ENCODE measurements at places on chromosomes 2 and 18.

DNA sequence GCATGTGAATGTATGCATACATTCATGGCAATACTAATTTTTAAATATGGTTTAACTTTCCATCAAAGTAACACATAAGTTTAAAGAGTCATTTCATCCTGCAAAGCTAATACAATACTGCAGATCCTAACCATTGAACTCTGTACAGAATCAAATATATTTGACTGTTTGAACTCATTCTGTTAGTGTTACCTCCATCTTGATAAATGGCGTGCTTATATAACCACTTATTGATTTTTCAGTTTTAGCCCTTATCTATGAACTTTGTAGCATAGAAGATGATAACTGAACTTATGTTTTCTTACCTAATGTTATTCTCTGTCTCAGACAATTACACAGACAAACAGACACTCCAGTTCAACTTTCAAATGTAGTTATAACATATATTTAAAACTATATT, 731.0 kb upstream of the LRATD1 start:
- DNase-seq: no peak

DNA sequence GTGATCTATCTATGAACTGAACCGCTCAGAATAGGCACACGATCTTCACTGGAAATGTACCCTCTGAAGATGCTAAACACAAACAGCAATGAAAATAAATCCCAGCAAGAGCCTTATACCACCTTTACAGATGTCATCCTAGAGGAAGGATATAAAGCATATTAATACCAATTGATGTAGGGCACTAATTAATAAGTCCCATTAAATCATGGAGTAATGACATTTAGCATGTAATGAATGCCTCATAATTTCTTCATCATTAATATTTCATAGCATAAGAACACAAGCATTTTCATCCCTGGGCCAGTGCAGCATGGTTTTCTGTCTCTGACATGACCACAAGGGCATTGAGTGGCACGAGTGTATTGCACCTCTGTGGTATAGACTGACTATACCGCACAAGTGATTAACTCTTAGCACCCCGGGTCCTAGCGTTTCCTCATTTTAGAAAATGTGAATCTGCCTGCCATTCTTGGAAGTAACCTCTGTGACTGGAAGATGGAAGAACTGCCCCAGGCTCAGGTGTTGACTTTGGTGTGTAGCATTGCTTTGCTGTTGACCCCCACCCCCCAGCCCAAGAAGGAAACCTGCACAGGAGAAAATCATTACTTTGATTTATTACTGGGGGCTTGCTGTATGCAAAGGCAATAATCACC, 1.4 kb upstream of the TMEM178A start:
- no peak for DNase-seq

DNA sequence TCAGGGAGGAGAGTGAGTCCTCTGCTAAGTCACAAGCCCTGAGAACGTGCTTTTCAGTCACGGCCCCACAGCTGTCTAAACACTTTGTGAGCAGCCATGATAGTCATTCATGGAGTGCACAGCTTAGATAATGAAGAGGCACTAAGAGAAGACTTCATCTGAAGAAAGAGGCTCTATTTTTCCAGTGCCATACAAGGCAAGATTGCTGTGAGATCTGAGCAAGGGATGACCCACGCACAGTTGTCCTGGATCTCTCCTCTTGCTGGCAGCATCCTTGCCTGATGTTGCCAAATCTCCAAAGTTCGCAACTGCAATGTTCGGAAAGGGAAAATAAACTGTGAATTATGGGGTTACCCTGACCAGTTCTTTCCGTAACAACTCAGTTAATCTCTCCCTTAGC, 418.7 kb downstream of the MEIS1 start:
- no peak for DNase-seq

DNA sequence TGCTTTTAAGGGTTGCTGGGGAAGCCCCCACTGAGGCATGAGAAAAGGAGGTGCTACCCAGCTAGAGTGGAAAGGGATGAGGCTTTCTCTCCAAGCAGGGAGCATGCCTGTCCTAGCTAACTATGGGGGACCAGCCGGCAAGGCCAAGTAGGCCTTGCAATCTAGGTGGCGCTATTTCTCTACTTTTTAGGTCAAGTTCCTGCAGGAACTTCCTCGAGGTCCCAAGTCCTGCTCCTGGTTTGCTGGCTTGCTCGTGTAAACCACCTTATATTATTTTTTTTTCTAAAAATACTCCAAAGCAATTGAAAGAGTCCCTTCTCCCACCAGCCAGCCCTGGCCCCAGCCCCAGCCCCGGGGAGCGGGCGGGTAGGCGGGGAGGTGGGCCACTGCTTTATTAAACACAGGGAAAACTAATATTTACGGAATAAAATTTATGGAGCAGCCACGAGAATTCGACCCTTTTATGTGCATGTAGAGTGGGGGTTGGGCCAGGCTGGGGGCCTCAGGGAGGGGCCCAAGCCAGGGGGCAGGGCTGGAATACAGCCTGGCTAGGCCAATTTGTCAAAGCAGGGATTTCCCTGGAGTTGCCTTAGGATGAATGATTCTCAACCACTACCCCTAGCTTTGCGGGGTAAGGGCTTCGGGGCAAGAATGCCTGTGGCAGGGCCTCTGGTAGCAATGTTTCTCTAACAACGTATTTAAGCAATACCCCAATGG, 12.8 kb upstream of the IHH start:
- DNase-seq: peak; percentile 8

GRCh38 chr2:180343528-180344345, 336.6 kb upstream of the CWC22 start:
- no peak for DNase-seq

- DNase-seq: peak; percentile 73
Measured at GRCh38 chr2:177763531-177764265, 308.9 kb downstream of the PDE11A start.

GRCh38 chr2:42963452-42964068, 171.2 kb upstream of the HAAO start:
- no peak for DNase-seq

- DNase-seq: no peak
Measured at GRCh38 chr2:10385933-10386773, 62.0 kb downstream of the ODC1 start.

DNA sequence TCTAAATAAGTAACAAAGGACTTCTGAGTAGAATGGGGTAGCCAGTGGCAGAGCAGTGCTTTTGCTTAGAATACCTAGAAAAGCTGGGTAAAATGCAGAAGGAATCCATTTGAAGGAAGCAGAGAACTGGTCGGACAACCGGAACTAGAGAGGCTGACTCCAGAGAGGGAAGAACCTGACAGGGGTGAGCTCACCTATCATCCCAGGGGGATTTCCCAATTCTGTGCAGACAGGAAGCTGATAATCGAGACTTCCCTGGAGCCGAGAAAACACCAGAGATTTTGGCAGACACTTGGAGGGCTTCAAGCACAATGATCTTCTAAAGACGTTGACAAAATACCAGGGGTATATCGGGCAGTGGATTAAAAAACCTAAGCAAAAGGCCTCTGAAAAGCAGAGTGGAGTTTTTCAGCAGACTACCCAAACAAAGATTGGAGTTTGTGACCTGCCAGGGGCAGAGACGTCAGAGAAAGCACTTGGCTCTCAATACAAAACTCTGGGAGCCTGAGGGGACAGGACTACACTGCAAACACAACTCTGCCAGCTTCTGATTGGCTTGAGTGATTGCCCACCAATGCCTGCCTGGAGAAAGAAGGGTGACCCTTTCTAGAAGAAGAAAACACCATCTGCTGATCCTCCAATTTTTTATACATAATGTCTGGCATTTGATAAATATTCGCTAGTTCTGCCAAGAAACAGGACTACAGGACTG, 67.5 kb upstream of the TTN start:
- no peak for DNase-seq

GRCh38 chr18:55494899-55495298, 93.1 kb downstream of the TCF4 start:
- DNase-seq: no peak

- no peak for DNase-seq
Measured at GRCh38 chr18:987325-988186, 82.9 kb downstream of the ADCYAP1 start.

DNA sequence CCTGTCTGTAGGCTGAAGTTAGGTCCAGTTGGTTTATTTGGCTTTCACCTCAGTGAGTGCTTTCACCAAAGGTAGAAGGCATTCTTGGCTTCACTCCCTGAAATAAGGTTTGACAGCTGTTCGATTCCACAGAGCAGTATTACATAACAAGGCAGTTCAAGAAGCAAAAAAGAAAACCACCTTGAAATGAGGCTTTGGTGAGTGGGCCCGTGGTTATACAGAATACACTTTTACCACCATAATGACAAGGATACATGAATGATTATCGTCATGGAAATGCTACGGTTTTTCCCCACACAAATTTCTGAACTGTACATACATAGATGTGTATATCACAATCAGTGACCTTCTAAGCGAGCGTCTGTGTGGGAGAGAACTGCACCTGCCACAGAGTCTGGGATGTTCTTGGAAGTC, 80.0 kb upstream of the CHRNA1 start:
- DNase-seq: no peak

- no peak for DNase-seq
Measured at GRCh38 chr2:60371681-60372080, 181.8 kb downstream of the BCL11A start.

GRCh38 chr2:136437461-136437860, 319.5 kb upstream of the CXCR4 start:
- DNase-seq: no peak

GRCh38 chr2:24147364-24147763, 24.1 kb downstream of the FAM228B start:
- no peak for DNase-seq

DNA sequence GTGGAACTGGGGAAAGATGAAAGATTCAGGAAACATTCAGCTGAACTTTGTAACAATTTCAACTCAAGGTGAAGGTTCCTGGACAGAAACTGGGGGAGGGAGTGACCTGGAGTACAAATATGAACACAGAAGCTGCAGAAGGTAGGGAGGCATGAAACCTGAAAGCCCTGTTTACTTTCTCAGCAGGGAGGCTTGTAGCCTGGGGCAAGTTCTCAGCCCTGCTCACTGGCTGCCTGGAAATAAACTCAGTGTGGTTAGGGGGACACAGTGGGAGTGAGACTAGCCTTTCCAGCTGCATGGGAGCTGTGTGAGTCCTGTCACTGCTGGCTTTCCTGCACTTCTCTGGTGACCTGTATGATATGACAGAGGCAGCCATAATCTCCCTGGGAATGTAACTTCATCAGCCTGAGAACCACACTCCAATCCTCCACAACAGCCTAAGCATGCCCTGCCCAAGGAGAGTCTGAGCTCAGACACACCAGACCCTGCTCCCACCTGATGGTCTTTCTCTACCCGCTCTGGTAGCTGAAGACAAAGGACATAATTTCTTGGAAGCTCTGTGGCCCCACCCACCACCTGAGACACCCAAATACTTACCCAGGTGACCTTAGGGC, 77.0 kb downstream of the ZSWIM2 start:
- no peak for DNase-seq

DNA sequence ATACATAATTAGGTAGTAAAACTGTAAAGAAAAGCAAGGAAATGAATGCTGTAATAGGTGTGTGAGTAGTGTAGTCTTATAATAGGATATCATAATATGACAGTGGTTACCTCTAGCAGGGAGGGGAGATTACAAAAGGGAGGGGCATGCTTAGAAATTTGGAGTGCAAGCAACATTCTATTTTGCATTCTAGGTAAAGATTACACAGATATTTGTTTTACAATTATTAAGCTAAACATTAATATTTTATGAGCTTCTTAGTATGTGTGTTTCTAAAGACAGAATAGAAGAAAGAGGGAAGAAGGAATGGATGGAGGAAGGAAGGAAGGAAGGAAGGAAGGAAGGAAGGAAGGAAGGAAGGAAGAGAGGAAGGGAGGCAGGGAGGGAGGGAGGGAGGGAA, 177.9 kb downstream of the PAX3 start:
- no peak for DNase-seq

GRCh38 chr18:63890950-63891304, 3.4 kb downstream of the SERPINB2 start:
- DNase-seq: no peak

- DNase-seq: no peak
Measured at GRCh38 chr18:54181856-54182602, 42.4 kb downstream of the MBD2 start.

DNA sequence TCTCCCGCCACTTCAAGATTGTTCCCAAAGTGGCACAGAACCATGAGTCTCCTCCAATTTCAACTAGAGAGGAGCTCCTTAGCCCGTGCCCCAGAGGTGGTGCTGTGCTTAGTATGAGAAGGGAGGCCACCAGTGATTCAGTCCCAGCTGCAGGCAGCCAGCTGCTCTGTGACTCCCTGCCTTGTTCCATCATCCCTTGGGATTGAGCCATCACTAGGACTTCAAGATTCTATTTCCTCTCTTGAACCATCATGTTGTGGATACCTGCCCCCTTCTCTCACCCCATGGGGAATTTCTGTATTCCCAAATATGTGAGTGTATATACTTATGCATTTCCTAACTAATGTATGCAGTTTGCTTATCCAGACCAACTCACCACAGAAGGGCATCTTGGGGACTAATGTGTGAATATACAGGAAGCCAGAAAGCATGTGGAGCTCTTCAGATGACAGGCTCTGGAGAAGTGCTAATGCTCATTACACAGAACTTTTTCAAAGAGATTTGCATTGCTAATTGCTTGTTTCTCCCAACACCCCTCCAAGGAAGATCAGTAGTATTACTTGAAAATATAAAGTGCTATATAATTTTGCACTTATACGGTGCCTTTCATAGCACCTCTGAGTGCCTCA, 111.0 kb upstream of the MAP3K20 start:
- no peak for DNase-seq

DNA sequence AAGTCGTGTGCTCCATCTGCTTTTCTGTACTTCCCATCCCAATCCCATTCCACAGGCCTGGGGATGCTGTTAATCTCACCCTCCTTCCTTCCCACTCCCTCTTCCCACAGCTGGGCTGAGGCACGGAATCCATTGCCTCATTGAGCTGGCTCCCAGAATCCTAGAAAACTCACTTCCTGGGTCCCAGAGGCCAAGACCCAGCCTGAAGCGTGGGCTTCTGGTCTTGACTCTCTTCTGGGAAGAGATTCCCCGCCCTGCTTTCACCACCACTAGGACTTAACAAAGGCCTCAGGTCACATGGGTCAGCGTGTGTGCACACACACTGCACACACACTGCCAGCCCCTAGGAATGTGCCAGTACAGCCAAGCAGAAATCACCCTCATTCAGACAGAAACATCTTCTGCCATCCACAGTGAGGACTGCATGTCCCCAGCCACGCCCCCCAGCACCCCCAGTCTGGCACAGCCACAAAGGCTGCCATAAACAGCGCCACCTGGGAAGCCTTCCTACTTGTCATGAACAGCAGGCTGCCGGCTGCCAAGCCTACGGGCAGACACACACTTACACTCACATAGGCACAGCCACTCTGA, 165.8 kb downstream of the TNS1 start:
- no peak for DNase-seq

DNA sequence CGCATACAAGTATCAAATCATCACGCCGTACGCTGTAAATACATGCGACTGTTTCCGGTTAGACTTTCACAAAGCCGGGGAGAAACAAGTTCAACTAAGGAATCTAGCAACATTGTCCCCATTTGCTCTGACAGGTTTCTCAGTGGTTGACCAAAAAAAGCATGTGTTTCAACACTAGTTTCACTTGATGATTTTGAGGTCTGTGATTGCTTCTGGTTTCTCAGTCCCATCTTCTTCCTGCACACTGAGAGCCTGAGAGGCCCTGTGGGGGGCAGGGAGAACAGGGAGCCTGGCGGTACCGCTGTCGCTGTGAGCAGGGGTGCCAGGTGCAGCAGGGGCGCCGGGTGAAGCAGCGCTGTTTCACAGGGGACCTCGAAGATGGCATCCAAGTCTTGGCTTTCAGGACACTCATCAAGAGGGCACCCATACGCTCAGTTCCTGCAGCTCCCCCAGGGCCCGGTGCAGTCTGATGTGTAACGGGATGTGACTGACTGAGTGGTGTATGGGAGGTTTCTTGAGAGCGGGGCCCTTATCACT, 270.9 kb downstream of the TWIST2 start:
- no peak for DNase-seq
